ENCODE measurements at places on chromosomes 12 and 14.

DNA sequence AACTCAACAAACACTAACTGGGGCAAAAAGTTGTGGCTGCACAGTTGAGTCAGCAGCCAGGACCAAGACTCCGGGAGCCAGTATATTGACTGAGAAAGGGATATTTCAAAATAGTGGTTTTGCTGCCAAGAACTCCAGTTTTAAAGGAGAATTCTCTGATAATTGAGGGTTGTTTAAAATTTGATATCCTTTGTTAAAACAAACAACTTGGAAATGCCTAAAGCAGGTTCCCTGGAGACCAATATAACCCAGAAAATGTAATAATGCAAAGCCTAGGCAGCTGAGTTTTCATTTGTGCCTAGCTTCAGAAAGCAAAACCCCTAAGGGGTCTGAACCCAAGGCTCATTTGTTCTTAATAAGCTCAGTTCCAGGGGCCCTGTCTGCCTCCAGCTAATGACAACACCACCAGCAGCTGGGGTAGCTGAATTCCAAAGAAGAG, 311.7 kb upstream of the CCDC196 start:
- no peak for DNase-seq

GRCh38 chr12:128111951-128112350, 155.0 kb upstream of the TMEM132C start:
- DNase-seq = no peak

DNA sequence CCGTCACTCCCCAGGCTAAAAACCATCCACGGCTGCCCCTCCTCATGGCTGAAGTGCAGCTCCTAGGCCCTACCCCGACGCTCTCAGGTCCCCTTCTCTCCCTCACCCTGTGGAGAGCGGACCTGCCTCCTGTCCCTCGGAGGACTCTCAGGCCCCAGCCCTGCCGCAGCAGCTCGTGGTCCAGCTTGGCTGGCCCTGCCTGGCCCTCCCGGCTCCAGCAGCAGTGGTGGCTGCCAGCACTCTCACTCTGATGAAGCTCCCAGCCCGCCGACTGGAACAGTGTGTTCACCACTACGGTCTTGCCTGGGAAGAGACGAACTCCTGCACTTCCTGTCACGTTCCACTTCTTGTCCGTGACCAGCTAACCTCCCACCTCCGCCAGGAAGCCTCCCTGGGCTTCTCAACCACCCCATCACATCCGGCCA, 11.1 kb downstream of the BAG5 start:
- DNase-seq = no peak

DNA sequence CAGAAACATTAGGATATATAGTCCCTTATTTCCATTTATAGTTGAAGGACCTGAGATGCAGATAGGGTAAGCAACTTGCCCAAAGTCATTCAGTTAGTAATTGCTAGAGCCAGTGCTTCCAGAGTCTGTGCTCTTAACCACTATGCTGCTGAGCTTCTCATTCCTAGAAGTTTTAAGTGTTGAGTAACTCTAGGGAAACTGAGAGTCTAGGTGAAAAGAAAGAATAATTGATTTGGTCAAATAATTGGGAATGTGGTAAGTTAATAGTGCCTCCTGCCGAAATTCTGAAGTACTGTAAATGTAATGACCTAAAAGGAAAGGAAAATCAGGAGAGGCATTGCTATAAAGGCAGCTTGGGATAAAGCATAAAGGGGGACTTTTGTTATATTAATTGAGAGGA, 14.1 kb downstream of the PYROXD1 start:
- no peak for DNase-seq

DNA sequence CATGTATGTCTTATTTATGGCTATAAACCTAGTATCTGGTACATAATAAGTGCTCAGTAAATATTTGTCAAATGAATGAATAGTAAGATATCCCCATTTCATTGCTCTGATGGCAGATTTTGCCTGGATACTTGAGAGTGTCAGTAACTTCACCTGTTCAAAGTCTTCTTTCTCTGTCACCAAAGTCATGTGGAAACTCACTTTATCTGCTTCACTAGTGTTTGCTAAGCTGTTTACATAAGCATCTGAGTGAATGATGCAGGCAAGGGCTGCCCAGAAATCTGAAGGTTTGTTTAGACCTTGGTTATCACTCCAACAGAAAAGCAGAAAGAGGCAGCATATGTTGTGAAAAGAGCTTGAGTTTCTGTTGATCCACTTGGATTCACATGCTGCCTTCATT, 4.3 kb downstream of the OR4E1 start:
- no peak for DNase-seq

DNA sequence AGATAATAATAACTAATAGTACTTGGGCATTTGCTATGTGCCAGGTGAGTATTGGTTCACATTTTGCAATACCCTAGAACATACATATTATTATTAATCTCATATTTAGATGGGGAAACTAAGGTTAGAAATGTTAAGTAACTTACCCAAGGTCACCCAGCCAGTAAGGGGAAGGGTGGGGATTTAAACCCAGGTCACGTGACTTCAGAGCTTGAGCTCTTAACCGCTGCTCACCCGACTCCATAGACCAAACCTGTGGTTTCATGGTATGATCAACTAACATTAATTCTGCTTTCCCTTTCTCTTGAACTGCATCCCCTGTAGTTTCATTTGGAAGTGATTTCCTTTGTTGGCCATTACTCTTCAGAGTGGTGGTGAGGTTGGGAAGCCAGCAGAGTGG, 242.3 kb downstream of the NRXN3 start:
- DNase-seq = no peak

GRCh38 chr14:77303417-77304156, 17.1 kb downstream of the POMT2 start:
- DNase-seq = peak; percentile 73

DNA sequence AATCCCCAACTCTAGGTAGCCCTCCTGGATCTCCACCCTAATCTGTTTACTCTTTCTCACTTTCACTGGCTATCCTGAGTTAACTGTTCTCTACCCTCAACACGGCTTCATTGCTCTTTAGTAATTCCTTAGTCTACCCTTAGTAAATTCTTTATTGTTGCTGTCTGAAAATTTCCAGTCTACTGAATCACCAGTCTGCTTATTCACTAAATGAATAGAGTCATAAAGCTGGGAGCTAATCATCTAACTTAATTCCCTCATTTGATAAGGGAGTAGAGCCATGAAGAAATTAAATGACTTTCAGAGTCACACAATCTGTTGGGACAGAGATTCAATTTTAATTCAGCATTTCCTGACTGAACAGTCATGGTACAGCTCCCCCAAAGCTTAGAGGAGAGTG, 36.5 kb downstream of the YEATS4 start:
- DNase-seq = no peak

- DNase-seq = no peak
These were observed 3.4 kb upstream of the MIP start for GRCh38 chr12:56457817-56458216.

GRCh38 chr14:104209985-104210816, 71.8 kb downstream of the KIF26A start:
- no peak for DNase-seq

- DNase-seq = no peak
These were observed 3.0 kb downstream of the SMIM10L1 start for GRCh38 chr12:11174022-11174421.

DNA sequence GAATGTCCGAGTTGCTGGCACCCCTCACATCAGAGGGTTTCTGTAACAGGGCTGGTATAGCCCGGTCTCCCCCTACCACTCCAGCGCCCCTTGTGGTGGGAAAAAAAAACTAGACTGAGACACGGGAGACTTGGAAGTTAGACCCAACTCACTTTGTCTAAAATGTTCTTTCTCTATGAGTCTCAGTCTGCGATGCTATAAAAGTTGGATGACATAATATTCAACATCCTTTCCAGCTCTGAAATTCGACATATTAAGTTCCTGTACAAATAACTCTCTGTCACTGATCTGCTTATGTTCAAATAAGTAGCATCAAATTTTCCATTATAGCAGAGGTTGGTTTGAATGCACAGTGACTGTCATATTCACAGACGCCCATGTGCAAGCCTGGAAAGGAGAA, 25.7 kb upstream of the TC2N start:
- peak; percentile 64 for DNase-seq

GRCh38 chr12:64097366-64098105, 124.6 kb downstream of the KICS2 start:
- DNase-seq = no peak

GRCh38 chr12:121861636-121862254, 3.1 kb upstream of the HPD start:
- no peak for DNase-seq

DNA sequence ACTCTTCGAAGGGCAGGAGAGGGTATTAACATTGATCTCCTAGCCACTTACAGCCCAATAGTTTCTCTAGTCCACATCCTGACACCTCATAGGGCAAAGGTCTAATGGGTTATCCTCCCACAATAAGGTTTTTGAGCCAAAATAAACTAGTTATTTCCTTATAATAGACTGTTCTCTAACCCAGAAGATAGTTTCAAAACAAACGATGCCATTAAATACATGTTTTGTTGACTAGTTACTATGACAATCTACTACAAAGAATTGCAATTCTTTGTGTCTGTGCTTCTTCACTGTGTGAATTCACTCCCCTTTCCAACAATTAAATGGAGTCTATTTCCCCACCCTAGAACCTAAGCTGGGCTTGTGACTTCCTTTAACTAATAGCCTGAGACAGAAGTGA, 6.4 kb upstream of the ACTR10 start:
- DNase-seq = no peak

- DNase-seq = no peak
These were observed 2.2 kb upstream of the DCD start for GRCh38 chr12:54650409-54650808.

DNA sequence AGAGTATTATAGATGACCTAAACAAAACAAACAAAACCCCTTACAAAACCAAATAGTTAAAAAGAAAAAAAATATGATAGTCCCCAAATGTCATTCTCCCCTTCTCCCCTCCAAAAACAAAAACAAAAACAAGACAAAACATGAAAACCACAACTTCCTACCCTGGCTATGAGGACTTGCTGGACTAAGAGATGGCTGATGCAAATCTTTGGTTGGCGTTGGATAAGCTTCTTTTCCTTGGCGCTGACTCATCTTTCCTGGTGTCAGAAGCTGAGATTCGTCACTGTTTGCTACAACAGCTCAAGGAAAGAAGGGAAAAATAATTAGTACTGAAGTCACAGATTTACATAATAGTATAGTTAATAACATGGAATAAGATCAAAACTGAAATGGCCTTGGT, 102.5 kb upstream of the BBS10 start:
- DNase-seq = no peak

DNA sequence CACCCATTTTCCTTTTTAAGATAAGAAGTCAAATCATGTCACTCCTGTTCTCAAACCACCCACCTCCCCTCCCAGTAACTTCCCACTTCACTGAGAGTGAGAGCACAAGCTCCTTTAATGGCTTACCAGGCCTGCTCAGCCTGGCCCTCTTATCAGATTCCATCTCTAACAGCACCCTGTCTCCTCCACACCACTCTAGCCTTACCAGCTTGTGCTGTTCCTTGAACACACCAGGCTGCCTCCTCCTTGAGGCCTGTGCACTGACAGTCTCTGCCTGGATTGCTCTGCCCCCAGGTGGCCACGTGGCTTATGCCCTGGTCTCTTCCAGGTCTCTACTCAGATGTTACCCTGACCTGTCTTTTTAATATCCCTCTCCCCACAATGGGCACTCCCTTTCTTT, 40.1 kb upstream of the EVL start:
- no peak for DNase-seq

GRCh38 chr14:55373784-55374705, 37.6 kb downstream of the ATG14 start:
- no peak for DNase-seq

- no peak for DNase-seq
These were observed 91.7 kb downstream of the GALC start for GRCh38 chr14:87901236-87901635.

GRCh38 chr14:80850197-80850814, 91.2 kb downstream of the CEP128 start:
- peak; percentile 36 for DNase-seq

DNA sequence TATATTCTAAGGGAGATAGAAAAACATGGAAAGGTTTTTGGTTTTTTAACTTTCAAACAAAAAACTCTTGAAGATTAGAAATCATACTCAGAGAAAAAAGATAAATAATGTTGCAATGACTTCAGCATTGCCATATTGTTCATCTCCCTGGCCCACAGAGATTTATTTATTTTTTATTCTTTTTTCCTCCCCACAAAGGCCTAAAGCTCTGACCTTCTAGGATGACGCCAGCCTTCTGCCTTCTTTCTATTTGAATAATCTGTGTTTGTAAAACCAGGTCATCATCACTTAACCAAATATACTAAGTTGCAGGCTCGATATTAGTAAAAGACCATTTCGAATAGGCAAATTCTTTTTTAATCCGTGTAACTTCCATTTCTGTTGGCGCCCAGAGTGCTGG, 4.4 kb upstream of the DCP1B start:
- DNase-seq = no peak

GRCh38 chr14:84432676-84433075, 1097.3 kb upstream of the FLRT2 start:
- DNase-seq = no peak

GRCh38 chr12:92977326-92977725, 48.2 kb upstream of the EEA1 start:
- DNase-seq = no peak

DNA sequence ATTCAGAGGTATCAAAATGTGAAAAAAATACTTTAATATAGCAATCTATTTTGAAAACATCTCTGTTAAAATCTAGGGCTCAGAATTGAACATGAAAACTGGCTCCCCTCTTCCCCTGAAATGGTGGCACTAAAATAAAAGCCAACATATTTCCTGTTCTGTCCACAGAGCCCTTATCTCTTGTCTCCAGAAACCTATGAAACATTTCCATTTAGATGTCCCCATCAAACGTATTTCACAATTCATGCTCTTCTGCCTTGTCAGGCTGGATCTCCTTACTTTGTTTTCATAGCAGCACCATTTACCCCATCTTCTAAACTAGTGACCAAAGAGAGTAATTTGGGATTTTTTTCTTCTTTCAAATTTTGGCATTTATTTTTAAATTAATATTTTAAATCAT, 42.4 kb downstream of the PDE3A start:
- no peak for DNase-seq

GRCh38 chr14:46487582-46488350, 163.8 kb downstream of the RPL10L start:
- DNase-seq = no peak

DNA sequence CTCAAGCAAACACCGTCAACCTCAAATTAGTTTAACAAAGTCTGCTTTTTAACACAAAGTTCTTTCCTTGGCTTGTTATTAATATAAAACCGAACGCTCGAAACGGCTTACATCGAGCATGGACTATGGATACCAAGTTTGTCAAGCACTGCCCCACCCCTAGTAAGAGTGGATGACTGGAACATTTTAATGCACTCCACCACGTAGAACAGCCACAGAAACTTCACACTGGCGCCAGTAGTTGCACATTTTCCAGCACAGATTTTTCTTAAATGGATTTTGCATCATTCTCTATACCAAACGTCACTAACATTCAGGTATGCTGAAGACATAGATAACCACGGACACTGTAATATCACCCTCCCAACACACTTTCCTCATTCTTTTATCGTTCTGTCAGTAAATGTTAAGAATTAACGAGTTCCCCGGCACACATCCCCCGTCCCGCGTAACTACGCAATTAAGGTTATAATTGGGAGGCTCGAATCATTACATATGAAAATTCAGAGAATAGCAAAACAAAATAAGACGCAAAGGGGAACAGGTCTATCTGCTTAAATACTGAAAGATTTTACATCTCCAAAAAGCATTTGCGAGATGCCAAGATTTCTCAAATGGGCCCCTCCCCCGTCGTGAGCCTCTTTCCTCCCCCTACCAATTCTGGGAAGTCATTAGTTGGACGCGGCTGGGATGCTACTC, 990 bp downstream of the FERMT2 start:
- DNase-seq = peak; percentile 60

- no peak for DNase-seq
These were observed 8.0 kb upstream of the DYNC1H1 start for GRCh38 chr14:101956179-101956885.
